Stimulated activated CD4-positive, alpha-beta T cell treated with anti-CD3 and anti-CD28 coated beads, Interleukin-4, amount 100 ng/mL, for 24 hours (primary cell): ENCODE measurements at places on chromosomes 5 and 9.

GRCh38 chr9:37801287-37801850 is 772 bp downstream of the DCAF10 start:
- peak; percentile 41 for DNase-seq

DNA sequence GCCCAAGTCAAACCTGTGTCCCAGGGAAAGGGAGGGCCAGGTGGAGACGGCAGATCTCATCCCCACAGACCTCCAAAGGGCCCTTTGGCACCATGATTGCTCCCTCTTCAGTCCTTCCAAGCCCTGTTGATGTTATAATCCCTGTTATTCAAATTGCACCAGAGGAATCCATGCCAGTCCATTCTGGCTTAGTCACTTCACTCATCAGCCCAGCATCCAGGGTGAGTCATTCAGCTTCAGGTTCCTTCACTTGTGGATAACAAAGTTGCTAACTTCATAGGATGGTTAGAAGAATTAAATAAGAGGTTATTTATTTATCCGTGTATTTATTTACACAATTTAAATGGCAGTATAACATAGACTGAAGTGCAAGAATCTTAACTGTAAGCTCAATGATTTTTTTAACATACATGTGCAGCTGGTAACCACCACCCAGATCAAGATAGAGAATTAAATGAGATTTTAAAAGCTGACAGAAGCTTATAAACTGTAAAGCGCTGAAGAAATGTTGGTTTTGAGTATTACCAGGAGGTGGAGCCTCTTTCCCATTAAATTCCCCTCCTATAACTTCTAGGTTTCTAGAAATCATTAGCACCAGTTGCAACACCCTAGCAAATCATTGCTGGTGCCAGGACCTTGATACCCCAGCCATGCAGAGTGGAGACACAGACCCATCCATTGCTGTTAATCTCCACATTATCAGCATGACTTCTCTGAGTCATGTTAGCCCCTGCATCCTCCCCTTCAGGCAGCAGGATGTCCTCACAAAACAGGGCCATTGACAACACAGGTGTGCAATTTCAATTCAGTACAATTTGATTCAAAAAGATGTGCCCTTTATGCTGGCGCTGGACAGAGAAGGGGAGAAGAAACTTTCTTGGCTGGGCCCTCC is 77.4 kb downstream of the SEC61B start:
- DNase-seq = no peak

- peak; percentile 30 for DNase-seq
Observed at GRCh38 chr9:78031444-78031892, at the start of gene GNAQ. GNAQ (minus strand) TSS chr9:78031811; CDS start chr9:78031235, 576 bp downstream.

DNA sequence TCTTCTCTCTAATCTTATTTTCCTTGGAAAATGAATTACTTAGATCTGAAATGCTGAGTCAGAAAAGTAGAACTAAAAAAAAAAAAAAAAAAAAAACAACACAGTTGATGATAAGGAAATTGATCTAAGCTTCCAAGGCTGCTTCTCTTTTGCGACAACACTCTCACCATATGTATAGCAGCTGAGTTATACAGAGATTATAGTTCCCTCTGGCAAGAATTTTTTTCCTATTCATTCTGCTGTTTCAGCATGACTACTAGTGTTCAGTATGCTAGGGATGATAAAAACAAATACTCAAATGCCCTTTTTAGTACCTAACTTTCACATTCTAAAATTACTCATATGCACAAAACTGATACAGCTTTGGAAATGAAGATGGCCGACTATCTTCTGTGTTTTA is 267.3 kb downstream of the MLLT3 start:
- DNase-seq = no peak

GRCh38 chr5:85500869-85501268 is 1116.2 kb upstream of the EDIL3 start:
- no peak for DNase-seq

DNA sequence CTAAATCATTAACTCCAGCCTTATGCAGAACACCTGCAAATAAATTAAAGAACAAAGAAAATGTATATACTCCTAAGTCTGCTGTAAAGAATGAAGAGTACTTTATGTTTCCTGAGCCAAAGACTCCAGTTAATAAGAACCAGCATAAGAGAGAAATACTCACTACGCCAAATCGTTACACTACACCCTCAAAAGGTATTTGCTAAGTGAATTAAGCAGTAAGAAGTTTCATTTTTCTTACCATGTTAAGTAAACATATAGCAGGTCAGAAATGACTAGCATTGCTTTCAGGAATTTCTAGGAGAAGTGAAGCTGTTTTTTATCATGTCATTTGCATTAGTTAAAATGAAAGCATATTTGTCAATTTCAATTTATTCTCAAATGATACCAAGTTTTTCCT is 92.7 kb downstream of the MELK start:
- no peak for DNase-seq

DNA sequence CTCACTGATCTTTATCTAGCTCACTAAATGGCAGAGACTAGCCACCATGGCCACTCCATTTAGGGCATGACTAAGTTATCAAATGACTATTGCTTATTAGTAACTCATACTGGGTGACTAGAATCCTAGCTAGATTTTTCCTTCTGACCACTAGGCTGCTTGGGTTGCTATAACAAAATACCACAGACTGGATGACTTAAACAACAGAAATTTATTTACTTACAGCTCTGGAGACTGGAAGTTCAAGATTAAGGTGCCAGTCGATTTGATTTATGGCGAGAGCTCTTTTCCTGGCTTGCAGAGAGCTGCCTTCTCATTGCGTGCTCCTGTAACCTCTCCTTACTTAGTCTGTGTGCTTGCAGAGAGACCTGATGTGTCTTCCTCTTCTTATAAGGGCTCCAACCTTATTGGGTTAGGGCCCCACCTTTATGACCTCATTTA is 55.0 kb upstream of the APC start:
- no peak for DNase-seq

- DNase-seq = peak; percentile 6
Observed at GRCh38 chr5:145856285-145856818, 16.5 kb downstream of the GRXCR2 start.

DNA sequence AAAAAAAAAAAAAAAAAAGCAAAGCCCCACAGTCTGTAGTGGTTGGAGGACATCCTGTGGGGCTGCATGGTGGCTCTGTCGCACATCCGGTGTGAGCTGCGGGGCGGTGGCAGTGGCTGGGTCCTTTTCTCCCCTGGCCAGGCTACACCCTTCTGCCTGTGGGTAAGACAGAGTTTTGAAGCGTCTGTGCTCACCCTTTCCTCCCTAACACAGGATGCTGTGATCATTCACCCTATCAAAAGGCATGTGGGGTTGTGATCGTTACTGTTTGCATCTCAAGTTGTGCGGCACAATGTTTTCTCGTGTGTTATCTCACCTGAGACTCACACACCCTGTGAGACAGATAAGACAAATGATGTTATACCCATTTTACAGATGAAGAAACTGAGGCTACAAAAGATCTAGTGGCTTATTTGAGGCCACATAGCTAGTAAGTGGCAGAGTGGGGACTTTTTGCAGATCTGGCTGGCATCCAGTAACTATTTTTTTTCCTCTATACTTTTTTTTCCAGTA is 17.5 kb downstream of the IRF1 start:
- DNase-seq = peak; percentile 69

DNA sequence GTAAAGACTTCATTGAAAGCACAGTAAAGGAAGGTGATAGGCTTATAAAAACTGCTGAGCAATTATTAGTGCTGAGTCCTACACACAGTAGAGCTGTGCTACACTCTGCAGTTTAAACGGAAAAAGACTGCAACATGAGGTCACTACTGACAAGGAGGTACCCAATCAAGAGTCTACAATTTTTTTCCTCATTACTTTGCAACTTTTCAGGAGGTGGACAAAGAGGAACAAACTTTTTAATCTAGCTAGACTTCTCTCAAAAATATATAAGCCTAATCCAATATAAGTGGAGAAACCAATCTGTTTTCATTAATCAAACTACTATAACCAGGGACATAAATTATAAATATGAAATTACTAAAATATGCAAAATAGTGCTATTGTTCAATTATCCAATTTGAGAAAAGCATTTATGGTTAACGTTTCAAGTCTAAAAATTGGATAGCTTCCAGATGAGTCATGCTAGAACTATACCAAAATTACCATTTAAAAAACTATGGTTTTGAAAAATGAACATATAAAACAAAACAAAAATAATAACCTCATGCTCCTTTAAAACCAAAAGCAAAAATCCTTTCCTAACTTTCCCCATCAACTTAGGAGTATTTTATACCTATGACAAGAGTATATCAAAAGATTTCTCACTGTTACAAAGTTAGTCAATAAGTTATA is 37.7 kb downstream of the FAM13B start:
- DNase-seq = no peak

DNA sequence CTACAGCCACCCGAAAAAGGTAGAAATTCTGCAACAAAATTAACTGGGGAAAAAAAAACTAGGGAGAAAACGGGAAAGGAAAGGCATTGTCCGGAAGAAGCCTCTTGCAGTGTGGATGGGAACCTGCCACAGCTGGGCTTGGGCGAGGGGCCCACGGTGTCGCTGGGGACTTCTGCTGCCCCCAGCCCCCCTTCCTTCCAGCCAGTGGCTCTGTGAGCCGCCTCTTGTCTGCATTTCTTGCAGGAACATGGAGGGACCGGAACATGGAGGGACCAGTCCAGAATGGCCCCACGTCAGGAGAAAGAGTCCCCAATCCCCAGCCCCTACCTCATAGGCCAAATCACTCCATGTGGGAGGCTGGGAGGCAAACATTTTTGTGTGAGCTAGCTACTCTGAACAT is 36.9 kb upstream of the EXOC3 start:
- no peak for DNase-seq

GRCh38 chr9:129864991-129865647 is 29.9 kb downstream of the USP20 start:
- no peak for DNase-seq

DNA sequence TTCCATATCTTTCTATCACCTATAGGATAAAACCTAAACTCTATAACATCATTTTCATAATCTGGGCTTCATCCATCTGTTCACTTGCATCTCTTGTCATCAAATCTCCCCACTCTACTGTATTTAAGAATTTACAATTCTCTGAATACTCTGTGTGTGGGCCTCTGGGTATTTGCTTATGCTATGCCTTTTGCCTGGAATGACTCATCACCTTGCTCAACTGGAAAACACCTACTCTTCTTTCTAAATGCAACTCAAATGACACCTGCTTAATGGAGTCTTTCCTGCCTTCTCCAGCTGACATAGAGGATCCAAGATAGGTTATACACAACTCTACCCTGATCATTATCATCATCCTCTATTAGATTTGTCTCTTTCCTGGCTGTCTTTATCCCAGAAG is 421.7 kb downstream of the SPATA31D1 start:
- DNase-seq = no peak

GRCh38 chr9:21996858-21997257 is 2.3 kb downstream of the CDKN2B-AS1 start:
- DNase-seq = no peak

DNA sequence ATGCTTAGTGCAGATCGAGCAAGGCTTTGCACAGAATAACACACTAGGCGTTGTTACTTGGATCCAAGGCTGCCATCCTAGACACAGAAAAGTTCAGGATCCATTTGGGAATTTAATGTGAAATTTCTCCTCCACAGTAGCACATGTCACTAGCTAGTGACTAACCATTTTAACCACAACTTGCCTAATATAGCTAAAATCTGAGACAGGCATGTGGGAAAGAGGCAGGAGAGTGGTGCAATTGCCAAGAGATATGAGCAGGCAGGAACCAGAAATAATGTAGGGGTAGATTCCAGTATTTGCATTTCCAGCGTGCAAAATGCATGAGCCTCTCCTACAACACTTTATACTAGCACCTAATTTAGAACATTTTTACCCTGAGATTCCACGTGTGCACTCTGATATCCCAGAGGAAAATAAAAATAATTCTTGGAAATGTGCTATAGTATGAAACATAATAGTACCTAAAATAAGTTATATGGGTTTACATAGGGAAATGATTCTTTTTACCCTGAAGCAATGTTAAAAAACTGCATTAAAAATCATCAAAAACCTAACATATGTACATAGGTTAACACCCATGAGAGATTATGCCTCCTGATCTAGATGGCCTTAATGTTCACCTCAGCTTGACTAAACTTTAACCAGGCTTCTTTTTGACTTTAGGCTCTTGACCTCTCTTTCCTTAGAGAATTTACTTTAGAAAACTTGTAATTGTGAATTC is 1230.6 kb upstream of the NUDT12 start:
- no peak for DNase-seq

DNA sequence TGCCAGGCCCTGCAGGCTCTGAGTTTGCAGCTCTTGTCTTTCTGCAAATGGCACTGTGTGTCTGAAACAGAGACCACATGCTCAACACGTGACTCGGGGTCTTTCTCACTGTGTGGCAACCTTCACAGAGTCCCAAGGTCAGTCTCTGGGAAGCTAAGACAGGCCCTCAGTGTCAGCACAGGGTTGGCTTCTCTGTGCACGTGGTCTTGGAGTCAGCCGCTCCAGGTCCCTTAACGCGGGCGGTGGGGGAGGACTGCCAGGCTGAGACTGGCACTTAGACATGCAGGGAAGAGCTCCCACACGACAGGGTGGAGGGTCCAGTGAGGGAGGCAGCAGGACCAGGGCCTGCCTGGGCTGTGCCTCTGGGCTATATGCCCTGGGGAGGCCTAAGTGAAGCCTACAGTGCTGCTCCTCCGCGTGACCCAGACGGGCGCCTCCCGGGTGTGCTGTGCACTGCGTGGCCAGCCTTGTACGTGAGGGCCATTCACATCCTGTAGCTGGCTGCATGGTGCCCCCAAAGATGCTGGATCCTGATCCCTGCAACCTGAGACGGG is 76.8 kb downstream of the ADAMTS2 start:
- no peak for DNase-seq

- DNase-seq = no peak
Observed at GRCh38 chr9:83299571-83299970, 236.6 kb upstream of the RASEF start.

- no peak for DNase-seq
Observed at GRCh38 chr5:104071887-104072286, 509.3 kb upstream of the NUDT12 start.

DNA sequence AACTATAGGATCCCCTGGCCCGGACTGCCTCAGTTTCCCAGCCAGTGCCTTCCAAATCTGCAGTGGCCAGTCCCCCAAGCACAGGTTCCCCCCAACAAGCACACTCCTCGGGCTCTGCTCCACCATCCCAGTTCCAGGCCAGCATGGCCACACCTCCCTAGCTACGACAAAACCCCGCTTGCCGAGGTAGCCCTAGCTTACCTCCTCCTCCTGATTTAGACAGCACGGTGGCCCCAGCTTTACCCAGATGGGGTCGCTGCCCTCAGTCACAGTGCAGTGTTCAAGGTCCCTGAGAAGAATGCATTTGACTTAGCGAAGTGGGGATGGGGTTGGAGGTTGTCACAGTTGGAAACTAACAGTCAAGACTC is 40.8 kb upstream of the GARNL3 start:
- DNase-seq = no peak
